Activated T-helper 1 cell treated with Interleukin-2 at 50 U/mL for 16 hours (primary cell): ENCODE measurements at places on chromosomes 1 and 21.

DNA sequence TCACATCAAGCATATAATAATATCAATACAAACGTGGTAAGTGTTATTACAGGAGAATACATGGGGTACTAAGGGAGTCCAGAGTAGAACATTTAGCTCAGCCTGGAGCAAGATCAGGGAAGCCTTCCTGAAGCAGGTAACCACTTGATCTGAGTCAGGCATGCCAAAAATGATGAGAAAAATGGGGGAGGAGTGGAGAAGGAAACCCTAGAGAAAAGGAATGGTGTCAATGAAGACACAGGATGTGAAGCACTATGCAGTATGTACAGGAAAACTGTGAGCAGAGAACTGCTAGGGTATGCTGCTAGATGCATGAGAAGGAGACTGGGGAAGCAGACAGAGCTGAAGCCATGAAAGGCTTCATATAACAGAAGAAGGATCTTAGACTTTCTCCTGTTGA, 84.7 kb downstream of the NOTCH2 start:
- no peak for DNase-seq

DNA sequence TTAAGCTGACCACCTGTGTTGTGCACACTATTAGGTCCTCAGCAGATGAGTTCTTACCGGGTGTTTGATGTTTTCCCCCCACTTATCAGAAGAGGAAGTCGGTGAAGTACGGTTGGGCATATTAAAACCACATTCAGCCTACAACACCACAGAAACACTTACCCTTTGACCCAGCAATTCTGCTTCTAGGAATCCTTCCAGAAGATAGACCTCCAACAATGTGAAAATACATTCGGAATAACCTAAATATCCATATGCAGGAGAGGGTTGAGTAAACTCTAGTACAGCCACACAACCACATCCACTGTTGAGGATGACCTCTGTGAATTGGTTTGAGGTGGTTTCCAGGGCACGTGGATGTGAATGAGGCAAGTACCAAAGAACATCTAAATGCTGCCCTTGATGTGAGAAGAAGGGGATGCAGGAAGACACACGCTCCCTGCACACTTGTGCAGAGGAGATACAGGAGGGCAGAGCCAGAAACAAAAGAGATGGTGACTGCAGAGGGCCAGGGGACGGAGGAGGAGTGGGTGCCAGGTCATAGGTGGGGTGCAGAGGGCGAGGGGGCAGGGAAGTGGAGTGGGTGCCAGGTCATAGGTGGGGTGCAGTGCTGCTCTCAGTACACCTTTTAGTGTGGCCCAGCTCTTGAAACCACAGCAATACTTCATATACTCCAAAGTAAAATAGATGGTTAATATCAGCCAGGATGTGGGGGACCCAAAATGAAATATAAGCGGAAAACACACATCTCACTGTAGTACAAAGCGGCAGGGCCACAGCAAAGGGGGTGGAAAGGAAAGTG, 12.8 kb downstream of the ADARB1 start:
- DNase-seq: no peak

DNA sequence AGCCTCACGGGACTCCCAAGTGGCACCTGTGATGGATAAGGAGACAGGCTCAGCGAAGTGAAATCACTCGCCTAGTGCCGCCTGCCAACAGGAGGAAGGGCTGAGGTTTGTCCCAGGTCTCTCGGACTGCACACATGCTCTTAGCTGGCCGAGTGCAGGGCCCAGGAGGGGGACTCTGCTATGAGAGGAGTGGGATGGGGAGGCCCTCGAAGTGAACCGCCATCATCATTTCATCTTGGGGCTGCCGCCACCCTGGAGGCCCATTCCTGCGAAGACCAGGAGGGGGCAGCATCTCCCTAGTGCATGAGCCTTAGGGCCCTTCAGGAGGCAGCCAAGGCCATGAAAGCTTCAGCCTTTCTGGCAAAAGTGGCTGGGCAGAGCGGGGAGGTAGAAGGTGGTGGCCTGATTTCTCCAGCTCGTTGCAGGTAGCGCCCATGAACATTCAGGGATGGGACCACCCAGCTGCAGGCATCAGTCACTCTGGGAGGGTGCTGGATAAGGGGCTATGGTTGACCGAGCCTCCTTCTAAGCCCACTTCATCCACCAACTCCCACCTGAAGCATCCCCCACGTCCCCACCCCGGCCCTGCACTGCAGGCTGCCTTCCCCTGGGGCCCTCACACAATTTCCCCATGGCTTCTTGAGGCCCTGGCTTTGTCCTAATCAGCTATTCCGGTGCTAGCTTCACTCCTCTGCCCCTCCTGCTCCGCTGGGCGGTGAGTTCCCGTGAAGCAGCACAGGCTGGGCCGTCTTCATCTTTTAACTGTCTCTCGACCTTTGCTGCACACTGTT, 17.2 kb upstream of the RASSF5 start:
- DNase-seq: peak; percentile 34

DNA sequence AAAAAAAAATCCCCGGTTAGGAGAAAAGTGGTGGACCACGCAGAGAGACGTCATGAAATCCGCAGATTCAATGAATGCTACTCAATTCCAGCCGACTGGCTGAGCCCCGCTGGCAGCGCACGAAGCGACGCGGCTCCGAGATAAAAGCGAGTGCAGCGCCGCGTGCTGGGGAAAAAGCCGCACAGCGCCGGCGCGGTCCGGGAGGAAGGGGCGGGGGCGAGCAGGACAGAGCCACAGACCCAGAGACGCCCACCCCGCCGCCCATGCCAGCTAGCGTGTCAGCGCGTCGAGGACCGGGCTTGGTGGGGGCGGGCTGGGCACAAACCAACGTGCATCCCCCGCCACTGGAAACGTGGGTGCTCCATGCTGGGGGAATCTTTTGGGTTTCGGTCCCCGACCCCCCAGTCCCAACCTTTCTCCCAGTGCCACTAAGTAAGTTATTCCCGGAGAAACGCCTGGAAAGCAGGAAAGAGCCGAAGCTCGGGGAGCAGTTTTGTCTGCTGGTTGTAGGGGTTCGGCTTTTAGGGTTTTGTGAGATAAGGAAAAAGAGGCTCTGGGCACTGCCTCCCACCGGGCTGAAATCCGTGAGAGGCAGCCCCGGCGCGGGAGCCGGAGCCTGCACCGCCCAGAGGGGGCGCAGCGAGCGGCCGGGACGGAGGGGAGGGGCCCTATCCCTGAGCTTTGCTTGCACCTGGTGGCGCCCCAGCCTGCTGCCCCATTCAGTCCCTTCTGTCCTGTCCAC, at the start of gene KCNJ6:
KCNJ6 (minus strand) TSS at position 148 of the 742 bp plus-strand sequence. CDS start 75,775 bp downstream, outside the sequence.
- DNase-seq: no peak
